CD4-positive, alpha-beta T cell treated with Interleukin-15 for 4 hours (primary cell): ENCODE measurements at places on chromosomes 1 and 21.

DNA sequence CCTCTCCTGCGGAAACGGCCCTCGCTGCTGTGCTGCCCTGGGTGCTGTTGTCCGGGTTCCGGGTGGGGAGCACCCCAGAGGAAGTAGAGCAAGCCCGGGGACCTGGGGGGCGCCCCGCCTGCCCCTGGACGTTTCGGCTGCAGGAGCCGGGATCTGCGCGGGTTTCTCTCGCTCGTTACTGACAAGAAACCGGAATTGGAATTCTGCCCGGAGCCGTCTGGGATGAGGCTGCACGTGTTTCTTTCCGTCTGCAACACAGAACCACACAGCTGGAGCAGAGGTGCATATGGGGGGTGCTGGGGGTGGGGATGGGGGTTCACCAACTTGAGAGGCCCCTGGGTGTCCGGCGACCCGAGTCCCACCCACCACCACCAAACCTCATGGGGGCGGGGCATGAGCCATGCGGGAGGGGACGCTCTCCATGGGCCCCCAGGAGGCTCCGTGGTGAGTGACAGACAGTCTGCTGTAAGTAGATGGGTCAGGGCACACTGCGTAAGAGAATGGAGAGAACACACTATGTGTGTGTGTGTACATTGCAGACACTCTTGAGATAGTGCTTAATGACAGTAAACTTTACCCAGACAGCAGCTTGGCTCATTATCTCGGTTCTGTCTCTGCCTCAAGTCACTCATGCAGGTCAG, 261.4 kb upstream of the C1orf174 start:
- DNase-seq: no peak

- no peak for DNase-seq
Observed at GRCh38 chr1:203187689-203188264, 1.3 kb upstream of the CHI3L1 start.

DNA sequence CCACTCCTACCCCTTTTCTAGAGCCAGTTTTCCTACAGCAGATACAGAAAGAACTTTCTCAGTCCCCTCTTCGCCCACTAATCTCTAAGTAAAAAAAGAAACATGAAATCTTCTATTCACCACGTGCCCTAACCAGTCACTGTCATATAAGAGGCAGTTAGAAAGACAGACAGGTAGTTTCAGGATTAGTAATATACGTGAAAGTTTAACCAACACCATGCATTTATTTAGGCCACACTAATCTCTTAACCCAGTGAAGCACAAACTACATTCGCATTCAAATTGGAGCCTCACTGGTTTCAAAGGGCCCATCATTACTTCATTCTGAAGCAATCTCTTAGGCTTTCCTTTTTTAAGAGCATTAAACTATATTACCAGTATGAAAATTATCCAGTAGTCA, 10.1 kb downstream of the GPATCH2 start:
- no peak for DNase-seq

GRCh38 chr21:44433791-44434567, 21.3 kb upstream of the LRRC3 start:
- DNase-seq: no peak
